Activated CD4-positive, alpha-beta T cell treated with anti-CD3 and anti-CD28 coated beads for 24 hours (primary cell): ENCODE measurements at places on chromosomes 16 and 17.

DNA sequence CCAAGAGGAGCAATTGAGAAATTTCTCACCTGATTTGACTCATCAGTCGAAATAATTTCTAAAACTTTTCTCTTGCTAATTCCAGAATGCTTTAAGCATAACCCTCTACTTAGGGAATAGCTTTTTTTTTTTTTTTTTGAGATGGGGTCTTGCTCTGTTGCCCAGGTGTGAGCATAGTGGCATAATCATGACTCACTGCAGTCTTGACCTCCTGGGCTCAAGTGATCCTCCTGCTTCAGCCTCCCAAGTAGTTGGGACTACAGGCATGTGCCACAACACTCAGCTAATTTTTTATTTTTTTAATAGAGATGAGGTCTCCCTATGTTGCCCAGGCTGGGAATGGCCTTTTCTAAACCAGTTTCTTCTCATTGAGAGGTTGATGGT lies 13.7 kb upstream of the NFATC3 start:
- DNase-seq = no peak

DNA sequence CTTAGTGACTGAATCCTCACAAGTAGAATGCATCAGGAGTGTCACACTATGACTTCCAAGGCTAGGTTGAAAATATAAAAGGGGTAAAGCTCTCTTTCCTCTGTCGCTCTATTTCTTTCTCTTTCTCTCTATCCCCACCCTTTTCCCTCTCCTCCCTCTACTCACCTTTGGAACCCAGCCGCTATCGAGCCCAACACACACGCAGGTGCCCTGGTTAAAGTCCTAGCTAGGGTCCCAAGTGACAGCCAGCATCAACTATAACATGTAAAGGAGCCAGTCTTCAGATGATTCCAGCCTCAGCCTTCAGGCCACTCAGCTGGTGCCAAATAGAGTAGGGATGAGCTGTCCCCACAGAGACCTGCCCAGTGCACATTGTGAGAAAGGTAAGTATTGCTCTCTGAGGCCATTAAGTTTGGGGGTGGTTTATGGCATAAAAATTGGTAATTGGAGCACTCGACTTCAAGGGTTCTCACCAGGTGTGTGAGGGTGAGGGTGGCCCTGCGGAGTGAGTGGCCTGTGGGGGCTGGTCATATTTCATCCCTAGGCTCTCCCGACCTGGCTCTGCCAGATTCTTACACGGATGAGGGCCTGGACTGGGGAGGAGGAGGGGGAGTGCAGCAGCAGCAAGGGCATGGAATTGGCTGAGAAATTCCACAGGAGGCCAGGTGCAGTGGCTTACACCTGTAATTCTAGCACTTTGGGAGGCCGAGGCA lies 14.9 kb upstream of the C16orf54 start:
- DNase-seq = no peak

GRCh38 chr16:14301169-14302030 lies 230.3 kb downstream of the MRTFB start:
- no peak for DNase-seq

DNA sequence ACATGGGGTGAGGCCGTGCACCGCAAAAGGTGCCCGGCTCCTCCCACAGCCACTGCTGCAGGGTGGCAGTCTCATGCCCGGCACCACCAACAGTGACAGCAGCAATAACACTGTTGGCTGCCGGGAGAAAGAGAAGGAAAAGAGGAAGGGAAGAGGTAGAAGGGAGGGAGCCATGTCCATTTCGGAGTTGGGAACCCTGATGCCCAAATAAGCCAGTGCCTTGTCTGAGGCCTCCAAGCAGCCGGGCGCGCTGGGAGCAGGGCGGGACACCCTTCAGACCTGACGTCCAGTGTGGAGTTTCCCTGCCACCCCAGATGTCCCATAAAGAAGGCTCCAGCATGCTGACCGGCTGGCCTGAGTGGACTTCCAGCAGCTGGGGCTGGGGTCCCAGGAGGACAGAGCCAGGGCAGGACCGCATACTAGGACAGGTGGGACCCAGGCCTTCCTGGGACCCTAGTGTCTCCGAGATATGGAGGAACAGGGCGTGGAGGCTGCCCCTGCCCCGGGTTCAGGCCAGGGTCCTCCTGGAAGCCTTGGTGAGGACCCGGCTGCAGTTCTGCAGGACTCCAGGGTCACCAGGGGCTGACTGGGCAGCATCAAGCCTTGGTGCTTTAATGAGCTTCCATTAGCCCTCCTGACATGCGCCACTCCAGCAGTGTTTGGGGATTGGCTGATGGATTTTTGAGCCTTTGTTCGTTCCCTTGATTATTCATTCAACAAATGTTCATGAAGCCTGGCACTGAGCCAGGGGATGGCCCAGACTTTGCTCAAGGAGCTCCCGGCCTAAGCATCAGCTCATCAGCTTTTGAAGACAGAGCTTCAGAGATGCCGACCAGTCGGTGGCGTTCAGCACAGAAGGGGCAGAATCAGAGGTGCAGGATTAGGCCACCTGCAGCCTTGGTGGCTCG lies 223.6 kb upstream of the CIBAR2 start:
- no peak for DNase-seq

- no peak for DNase-seq
These were observed 20.9 kb downstream of the ENGASE start for GRCh38 chr17:79095345-79096055.

DNA sequence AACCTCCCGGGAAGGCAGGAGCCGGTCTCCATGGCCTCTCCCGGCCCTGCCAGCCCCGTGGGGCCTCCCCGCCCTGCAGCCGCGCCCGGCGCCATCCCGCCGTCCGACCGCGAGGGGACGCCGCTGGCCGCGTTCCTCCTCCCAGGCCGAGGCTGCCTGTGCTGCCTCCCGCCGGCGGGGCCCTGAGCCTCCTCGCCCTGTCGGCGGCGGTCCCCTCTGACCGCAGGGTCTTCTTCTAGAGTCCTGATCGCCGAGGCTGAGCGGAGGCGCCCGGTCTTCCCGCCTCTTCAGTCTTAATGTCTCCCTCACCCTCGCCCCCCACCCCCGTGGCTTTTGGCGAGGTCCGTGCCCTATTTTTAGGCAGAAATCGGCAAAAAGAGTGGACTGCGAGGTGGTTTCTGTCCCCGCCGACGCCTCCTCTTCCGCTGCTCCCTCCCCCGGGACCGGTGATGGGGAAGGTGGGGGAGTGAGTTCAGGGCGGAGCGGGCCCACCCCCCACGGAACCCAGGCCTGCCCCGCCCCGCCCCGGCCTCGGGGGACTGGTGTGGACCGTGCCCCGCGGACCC lies 794 bp upstream of the CPNE7 start:
- DNase-seq = no peak

- peak; percentile 16 for DNase-seq
These were observed 240.0 kb downstream of the C16orf95 start for GRCh38 chr16:87076950-87077749.

DNA sequence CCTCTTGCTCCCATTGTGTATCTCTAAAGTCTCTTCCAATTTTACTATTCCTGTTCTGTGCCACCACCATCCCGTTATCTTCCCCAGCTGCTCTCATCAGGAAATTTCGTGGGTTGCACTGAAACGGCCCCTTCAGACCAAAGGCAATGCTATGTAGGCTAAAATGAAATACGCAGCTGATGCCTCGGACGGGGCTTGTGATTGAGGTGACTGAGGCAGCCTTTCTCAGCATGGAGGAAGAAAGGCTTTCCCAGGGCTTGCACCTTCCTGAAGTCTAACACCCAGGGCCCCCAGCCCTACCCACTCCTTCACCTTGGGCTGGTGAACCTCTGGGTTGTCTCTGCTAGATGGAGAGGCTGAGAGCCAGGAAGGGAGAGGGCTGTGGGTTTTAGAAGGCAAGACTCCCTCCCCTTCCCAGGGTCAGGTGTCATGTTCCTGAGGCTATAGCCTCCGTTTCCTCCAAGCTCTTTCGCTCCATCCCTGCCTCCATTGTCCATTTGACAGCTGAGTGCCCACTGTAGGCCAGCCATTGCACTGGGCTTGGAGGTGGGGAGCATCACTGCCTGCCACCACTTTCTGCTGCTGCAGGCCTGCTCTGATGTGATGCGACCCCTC lies 7.8 kb downstream of the CCDC200 start:
- no peak for DNase-seq

- DNase-seq = no peak
These were observed 87.1 kb downstream of the USP22 start for GRCh38 chr17:20955427-20956323.

GRCh38 chr16:68889508-68890150 lies 46.3 kb downstream of the TANGO6 start:
- DNase-seq = no peak

DNA sequence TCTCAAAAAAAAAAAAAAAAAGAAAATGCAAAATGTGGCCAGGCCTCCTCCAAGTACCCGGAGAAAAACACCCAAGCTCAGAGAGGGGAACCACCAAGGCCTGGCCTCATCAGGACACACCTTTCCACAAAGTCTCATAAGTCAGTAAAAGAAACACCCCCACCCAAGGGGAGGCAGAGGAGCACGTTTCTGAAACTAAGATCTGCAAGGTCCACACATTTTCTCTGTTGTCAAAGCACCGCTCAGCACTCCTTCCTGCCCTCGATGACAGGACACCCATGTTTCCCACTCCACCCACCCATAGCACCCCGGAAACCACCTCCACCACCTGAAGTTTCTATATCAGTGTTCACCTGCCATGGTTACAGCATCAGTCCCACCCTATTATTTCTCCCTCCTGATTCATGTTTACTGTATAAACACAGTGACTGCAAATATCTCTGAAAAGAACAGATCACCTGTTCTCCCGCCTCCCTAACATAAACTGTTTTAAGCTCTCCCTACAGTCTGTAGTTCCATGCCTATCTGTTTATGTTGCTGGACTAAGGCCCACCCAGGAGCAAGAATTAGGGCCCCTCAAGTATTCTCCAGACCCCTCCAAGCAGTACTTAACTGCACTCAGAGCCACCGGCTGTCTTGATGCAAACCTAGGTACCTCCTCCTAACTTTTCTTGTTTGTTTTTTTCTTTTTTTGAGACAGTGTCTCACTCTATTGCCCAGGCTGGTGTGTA lies 2.0 kb downstream of the CORO7 start:
- peak; percentile 66 for DNase-seq

GRCh38 chr17:79619636-79620206 lies 8.9 kb upstream of the RBFOX3 start:
- DNase-seq = no peak

DNA sequence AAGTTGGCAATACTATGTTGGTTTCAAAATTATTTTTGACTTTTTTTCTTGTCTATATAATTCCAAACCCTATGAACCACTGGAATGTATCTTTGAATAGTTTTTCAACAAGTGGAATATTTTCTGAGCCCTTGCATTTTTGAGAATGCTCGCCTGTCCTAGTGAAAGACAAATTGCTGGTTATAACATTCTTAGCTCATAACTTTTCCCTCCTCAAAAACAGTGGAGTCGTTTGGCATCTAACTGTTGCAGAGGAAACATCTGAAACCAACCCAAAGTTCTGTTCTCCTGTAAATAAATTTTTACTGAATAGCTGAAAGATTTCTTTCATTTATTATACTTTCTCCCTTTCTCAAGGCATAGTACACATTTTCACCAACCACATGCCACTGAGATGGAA lies 11.3 kb upstream of the COX10 start:
- no peak for DNase-seq

DNA sequence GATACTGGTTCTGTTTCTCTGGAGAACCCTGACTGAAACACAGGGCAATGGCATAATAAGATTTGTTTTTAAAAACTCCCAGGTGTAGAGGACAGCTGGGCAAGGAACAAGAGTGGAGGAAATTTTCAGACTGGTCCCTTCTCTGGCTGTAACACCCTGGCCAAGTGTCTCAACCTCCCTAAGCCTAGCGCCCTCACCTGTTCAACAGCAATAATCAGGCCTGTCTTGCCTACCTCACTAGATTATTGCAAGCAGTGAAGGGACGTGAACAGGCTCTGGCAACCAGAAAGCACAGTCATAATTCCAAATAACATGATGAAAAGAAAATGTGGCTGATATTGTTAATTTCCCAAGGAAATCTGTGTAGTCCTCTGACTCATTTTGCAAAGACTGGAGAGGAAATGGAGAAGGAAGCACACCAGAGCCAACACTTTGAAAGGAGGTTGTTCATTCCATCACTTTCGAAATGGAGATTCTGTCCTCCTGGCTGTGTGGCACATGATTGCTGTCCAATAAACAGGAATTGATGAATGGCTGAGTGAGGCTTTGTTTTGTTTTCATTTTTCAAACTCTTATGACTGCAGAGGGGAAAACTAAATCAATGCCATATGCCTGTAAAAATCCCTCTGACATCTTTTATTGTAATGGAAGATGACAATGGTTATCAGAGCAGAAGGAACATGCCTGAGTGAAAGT lies 87.5 kb upstream of the HLF start:
- no peak for DNase-seq

- no peak for DNase-seq
These were observed 1.3 kb downstream of the NAGS start for GRCh38 chr17:44005527-44006271.

GRCh38 chr16:68244903-68245853 lies at the start of gene PLA2G15:
Gene PLA2G15, plus strand, starts transcription at chr16:68245373. Its CDS starts 54 bp downstream, at chr16:68245427.
- peak; percentile 96 for DNase-seq

- no peak for DNase-seq
These were observed 101.2 kb downstream of the KCNJ2 start for GRCh38 chr17:70270554-70270953.

DNA sequence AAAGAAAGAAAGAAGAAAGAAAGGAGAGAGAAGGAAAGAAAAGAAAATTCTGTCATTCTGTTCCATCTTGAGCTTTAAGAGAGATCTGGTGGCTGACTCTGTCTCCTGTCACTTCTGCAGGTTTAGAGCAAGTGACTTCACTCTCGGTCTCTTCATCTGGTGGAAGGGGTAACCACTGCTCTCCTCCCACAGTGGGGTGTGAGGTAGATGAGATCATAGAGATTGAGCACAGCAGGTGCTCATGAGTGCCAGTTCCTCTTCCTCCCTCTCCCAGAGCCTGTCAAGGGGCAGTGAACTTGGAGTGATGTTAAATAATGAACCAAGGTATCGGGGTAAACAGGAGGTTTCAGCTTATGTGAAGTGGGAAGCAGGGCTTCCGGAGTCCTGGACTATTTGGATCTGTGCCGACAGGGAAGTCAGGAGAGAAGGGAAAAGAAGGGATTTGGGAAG lies 47.7 kb downstream of the BEAN1 start:
- DNase-seq = peak; percentile 26
